Stimulated activated CD4-positive, alpha-beta T cell treated with anti-CD3 and anti-CD28 coated beads, Interleukin-15, amount 100 ng/mL, for 1 hour (primary cell): ENCODE measurements at places on chromosomes 1 and 21.

DNA sequence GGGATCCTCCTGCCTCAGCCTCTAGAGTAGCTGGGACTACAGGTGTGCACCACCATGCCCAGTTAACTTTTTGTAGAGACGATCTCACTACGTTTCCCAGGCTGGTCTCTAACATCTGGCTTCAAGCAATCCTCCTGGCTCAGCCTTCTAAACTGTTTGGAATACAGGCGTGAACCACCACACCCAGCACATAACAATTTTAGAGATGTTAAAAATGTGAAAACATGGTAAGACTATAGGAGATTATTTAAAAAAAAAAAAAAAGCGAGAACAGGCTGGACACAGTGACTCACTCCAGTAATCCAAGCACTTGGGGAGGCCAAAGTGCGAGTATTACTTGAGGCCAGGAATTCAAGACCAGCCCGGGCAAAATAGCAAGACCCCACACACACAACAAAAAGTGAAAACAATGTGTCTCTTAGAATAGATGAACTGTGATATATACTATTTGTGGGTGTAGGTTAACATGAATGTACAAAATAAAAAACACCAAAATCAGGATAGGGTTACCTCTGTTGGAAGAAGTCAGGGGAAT is 19.6 kb downstream of the CCDC18 start:
- no peak for DNase-seq

DNA sequence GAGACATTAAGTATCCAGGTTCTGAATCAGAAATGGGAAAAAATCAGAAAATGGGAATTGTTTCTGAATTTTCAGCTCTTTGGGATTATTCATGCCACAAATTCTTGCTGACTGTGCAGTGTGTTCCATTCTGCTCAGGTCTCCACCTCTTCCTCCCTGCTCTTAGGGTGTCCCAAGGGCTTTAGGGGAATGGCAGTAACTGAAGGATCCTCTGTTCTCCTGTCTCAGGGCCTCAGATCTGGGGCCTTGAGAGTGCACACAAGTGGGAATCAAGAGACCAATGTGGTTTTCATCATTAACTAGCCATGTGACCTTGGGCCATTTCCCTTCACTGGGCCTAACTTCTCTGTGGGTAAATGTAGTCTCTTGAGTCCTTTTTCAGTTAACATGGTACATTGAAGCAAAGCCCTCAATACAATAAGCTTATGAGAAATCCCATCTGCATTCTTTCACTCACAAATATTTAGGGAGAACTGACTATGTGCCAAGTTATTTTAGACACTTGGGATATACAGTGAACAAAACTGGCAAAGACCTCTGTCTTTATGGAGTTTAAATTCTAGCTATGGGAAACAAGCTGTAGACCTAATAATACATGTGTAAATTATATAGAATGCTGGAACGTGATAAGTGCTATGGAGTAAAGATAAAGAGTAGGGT is 75.7 kb upstream of the SPATA6 start:
- no peak for DNase-seq

GRCh38 chr1:6144647-6145395 is 35.3 kb downstream of the CHD5 start:
- DNase-seq = no peak

- no peak for DNase-seq
Observed at GRCh38 chr1:66652556-66652955, 99.7 kb upstream of the DYNLT5 start.

GRCh38 chr1:27719286-27720251 is 6.2 kb upstream of the FAM76A start:
- DNase-seq = no peak

DNA sequence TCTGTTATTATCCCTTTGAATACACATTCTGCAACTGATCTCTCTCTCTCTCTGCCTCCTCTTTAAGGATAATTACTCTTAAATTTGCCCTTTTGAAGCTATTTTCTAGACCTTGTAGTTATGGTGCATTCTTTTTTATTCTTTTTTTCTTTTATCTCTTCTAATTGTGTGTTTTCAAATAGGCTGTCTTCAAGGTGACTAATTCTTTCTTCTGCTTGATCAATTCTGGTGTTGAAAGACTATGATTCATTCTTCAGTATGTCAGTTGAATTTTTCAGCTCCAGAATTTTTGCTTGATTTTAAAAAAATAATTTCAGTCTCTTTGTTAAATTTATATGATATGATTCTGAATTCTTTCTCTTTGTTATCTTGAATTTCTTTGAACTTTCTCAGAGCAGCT is 95.6 kb upstream of the GPR52 start:
- no peak for DNase-seq

DNA sequence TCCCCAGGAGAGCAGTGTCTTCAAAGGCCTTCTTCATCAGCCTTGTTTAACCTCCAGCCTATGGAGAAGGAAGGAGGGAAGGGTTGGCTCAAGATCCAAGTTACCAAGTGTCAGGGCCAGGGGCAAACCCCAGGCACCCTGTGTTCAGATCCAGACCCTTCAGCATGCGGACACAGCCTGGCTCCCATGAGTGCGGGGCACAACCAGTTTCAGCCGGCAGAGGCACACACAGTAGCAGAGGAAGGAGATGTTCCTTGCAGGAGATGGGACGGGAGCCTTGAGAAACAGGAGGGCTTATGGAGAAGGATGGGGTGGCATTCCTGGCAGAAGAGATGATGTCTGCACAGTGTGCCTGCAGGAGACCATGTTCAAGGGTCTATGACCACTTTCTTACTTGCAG is 161.7 kb upstream of the EDN2 start:
- DNase-seq = no peak

- no peak for DNase-seq
Observed at GRCh38 chr1:199411506-199411905, 616.0 kb upstream of the NR5A2 start.

DNA sequence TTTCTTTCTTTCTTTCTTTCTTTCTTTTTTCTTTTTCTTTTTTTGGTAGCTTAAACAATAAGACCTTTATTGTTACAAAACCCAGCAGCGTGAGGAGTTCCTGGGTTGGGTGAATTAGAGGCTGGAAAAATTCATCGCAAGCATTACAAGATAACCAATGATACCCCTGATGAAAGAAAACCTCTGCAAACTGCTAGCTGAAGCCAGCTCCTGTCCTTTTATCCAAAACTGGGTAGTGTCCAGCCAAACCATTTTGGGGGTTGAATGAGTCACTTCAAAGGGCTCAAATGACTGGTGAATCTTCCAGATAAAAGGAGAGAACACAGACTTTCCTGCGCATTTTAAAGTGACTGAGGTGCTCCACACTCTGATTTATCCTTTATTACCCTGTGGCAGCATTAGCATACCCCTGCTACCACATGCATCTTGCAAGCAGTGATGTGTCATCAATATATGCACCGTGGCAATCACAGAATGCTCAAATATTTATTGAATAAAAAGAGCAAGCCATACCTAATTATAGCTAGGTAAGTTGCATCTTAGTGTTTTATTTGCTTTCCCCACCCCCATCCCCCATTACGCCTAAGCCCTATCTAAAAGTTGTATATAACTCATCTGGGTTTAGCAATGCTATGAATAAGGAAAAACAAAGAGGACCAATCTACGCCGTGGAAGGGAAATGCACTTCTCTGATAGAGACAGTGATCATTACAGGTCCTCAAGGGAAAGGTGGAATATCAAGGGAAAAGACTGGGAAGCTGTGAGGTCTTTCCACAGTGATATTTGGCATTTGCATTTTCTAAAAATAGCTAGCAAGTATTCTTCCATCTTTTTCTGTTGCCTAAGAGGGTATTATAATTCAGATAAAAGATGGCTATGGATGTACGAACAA is 32.4 kb upstream of the CEP350 start:
- DNase-seq = no peak

DNA sequence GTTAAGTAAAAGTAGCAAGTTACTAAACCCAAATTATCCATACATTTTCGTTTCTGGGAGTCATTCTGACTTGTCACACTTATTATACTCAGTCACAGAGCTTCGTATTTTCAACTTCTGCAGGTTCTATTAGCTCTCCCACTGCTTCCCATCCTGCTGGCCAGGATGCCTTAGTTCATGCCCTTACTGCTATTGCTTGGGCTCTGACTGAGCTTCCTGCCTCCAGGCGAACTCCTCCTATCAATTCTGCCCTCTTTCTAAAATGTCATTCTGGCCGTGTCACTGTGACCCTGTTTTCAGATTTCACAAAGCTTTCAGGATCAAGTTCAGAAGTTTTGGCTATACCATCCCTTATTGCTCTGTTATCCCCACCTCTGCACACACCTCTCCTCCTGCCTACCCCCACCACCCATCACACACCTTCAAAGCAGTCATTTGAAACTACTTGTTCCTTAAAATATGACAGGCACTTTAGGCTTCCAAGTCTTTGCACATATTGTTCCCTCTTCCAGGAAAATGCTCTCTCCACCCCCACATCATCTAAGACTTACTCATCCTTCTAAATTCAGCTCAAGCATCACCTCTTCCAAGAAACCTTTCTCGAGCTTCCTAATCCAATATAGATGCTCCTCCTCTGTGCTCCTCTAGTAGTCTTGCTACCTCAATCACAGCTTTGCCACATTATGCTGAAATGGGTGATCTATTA is 278.0 kb downstream of the BRINP2 start:
- DNase-seq = no peak

GRCh38 chr1:232986527-232986922 is 36.1 kb downstream of the NTPCR start:
- no peak for DNase-seq

GRCh38 chr21:25965951-25966707 is 204.4 kb downstream of the APP start:
- no peak for DNase-seq

DNA sequence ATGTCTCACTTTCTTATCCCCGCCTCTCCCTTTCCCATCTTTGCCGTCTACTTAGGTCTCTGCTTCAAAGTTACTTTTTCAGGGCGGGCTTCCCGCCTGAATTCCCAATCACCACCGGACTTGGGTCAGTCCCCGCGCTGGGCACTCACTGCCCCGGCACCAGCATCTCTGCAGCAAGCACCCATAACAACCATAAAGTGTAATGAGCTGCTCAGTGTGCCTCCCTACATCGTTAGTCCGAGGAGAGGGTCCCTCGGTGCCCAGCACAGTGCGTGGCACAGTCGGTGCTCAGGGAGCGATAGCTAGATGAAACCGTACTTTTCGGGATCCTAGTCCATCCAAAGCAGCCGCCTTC is 633 bp upstream of the CTPS1 start:
- no peak for DNase-seq

- DNase-seq = no peak
Observed at GRCh38 chr1:227356620-227357146, 38.4 kb upstream of the CDC42BPA start.

DNA sequence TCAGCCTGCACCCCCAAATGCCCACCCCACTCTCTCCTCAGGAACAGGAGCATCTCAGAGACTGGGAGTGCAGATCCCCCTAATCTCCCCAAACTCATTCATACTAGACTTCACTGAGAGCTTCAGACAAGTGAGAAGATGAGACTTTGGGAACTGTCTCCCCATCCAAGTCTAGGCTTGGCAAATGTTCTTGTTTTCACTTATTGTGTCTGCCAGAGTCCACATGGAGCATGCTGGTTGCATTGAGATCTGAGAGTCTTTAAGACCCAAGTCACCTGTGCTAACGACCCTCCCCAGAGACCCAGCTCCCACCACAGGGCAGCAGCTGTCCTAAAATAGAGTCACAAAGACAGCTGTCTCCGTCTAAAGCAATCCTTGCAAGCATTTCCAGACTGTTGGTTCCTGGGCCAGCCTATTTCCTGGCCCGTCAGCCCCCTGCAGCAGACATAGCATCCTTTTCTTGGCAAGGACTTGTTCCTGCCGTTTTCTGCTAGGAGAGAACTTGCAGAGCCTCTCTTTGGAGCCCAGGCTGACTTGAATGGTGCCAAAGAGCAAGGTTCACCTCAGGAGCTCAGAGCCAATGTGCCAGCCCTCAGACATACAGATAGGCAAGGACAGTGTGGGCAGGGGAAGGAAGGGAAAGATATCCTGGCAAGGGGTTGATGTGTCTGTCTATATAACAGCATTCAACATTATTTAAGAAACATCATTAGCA is 1.9 kb upstream of the CNTN2 start:
- DNase-seq = no peak

- no peak for DNase-seq
Observed at GRCh38 chr21:42306366-42307035, 8.7 kb downstream of the TFF3 start.

DNA sequence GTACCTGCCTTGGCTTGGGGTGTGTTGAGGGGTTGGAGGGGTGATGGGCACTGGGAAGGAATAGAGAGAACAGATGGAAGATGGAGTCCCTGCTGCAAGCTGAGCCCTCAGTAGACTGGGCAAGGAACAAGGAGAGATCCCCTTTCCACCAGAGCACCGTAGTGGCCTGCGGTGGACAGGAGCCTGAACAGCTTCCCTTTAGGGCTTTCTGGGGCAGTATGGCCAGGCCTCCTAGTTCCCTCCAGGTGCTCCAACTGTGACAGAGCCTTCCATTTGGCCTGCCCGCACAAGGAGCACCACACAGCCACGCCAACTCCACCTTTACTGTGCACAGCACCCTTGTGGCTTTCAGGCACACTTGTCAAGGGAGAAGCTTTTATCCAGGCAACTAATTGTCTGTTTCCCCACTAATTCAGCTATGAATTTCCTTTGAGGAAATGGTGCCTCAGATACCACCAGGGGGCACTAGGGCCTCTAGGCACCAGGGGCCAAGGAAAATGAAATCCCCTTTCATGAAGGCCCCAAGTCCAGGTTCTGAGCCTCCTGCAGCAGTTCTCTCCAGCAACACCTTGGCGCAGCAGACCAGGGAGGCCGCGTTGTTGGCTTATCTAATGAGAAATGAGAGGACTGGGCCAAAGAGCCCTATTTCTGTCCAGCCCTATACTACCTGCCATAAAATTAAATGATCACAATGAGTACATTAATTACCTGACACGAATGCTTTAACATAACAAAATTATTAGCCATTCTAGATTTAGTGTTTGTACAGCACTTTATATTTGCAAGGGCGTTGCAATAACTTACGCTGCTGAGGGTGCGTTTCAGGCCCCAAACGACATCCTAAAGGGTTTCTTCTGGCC is 23.1 kb upstream of the ERI3 start:
- peak; percentile 3 for DNase-seq

- no peak for DNase-seq
Observed at GRCh38 chr1:151718011-151718431, 1.4 kb upstream of the CELF3 start.

- no peak for DNase-seq
Observed at GRCh38 chr1:55057956-55058298, 18.6 kb downstream of the PCSK9 start.

DNA sequence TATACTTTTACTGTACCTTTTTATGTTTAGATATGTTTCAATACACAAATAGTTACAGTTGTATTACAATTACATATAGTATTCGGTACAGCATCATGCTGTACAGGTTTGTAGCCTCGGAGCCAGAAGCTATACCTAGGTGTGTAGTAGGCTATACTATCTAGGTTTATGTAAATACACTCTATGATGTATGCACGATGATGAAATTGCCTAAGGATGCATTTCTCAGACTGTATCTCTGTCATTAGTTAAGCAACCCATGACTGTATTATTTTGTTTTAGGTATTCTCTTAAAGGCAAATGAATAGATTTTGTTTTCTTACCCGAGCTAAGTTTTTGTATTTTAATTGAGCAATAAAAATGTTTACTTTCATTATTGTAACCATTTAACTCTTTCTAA is 56.4 kb downstream of the SPATA17 start:
- DNase-seq = no peak

GRCh38 chr1:230186003-230186863 is 119.2 kb downstream of the GALNT2 start:
- DNase-seq = no peak
